ENCODE measurements at places on chromosomes 1 and 21.
A peak's percentile ranks its signal among the peaks of the same experiment; 100 is the strongest.

- DNase-seq: no peak
These were observed 748.9 kb downstream of the PLA2G4A start for GRCh38 chr1:187577610-187578009.

- no peak for DNase-seq
These were observed 24.4 kb downstream of the MRPL39 start for GRCh38 chr21:25582888-25583287.

DNA sequence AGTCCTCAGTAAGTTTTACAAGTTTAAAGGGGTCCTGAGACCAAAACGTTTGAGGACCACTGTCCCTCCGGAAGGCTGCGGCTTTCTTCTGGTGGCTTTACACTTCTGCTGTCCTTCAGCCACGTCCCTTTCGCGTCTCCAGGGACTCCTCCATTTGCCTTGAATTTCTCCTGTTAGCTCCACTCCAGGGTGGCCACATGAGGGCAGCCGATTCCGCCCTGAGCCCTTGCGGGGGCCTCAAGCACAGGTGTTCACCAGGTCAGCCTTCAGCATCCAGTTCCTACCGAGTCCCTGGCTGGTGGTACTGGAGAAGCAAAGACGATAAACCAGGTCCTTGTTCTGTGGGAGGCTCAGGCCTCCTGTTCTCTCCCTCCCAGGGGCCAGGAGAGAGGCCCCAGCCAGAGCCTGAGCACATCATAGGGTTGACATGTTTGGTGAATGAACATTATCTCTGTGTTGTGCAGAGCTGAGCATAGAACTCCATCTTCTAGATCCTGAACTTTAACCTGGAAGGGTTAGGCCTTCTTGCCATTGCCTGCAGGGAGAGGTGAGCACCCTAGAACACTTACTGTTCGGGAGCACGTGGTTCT, 27.4 kb upstream of the COQ8A start:
- no peak for DNase-seq

DNA sequence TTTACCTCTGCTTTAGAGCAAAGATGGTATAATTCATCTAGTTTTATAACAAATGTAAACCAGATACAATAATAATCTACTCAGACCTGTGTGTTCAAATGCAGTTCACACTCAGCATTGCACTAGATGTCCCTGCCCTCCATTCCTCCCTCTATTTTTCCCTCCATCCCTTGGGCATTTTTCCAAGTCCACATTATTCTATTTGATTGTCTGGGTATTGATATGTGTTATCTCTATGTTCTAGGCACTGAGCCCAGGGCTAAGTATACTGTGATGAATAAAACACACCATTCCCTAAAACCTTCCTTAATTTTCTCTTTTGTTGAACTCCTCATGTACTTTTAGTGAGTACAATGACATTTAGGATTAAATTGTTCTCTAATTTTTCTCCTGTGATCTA, 66.2 kb upstream of the HMCN1 start:
- no peak for DNase-seq

GRCh38 chr1:68320349-68320748, 88.0 kb upstream of the WLS start:
- no peak for DNase-seq

DNA sequence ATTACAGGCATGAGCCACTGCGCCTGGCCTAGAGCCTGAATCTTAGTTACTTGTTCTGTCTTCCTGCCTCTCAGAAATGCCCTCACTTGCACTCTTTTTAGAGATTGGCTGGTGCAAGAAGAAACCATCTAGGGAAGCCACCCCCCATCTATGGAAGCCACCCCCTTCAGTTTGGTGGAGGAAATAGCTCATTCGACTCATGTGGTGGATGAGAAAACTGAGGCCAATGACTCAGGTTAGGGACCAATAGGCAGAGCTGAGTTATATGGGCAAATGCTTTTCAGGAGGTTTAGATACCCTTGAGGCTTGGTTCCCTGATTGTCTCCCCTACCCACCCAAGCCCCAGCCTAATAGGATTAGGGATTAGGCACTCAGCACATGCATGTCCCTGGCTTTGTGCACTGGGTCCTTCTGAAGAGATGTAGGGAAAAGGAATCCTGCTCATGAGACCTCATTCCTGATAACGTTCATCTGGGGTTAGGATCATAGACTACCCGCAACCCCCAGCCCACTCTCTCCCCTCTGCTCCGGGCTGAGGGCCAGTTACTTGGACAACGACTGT, 77.1 kb downstream of the PAX7 start:
- DNase-seq: no peak

- no peak for DNase-seq
These were observed 1067.9 kb downstream of the TTLL7 start for GRCh38 chr1:82931006-82931405.

DNA sequence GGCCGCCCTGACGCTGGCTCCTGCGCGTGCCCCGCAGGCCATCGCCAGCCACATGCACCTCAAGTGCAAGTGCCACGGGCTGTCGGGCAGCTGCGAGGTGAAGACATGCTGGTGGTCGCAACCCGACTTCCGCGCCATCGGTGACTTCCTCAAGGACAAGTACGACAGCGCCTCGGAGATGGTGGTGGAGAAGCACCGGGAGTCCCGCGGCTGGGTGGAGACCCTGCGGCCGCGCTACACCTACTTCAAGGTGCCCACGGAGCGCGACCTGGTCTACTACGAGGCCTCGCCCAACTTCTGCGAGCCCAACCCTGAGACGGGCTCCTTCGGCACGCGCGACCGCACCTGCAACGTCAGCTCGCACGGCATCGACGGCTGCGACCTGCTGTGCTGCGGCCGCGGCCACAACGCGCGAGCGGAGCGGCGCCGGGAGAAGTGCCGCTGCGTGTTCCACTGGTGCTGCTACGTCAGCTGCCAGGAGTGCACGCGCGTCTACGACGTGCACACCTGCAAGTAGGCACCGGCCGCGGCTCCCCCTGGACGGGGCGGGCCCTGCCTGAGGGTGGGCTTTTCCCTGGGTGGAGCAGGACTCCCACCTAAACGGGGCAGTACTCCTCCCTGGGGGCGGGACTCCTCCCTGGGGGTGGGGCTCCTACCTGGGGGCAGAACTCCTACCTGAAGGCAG, 23.4 kb upstream of the ARF1 start:
- DNase-seq: no peak

DNA sequence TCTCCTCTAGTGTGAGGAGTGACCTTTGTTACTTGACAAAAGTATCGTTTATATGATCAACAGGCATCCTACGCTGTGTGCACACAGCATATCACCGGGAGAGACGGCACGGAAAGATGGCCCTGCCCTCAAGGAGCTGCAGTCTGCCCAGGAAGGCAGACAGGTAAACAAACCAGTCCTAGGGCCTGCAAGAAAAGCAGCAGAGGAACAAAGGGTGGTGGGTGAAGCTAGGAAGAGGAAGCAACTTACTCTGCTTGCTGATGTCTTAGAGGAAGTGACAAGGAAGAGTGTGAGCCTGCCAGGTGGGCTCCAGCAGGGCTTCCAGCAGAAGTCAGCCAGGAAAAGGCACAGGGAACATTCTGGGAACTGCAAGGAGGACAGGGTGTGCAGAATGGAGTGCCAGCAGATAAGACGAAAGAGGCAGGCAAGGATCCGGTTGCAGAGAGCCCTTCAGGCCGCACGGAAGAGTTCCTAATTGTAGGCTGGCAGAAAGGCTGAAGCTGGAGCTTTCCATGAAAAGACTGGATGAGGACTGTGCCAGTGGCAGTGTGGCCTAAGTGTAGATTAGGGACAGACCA, 106.7 kb downstream of the SLC45A1 start:
- peak; percentile 75 for DNase-seq

DNA sequence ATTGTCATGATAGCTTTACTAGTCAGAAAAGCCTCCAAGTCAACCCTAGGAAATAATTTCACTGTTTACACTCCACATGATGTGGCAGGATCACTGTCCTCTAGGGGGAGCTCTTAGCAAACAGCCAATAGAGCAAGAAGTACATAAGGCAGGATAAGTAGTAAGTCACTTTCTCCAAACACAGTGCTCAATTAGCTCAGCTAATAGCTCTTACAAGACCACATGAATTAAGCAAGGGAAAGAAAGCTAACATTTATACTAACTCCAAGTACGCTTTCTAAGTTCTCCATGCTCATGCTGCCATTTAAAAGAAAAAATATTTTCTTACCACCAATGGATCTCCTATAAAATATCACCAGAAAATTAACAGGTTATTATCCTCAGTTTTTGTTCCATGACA, 66.9 kb upstream of the LRIF1 start:
- peak; percentile 68 for DNase-seq

GRCh38 chr1:210340311-210340710, 11.6 kb downstream of the HHAT start:
- peak; percentile 45 for DNase-seq

- DNase-seq: no peak
These were observed 125.1 kb downstream of the CYYR1 start for GRCh38 chr21:26447932-26448475.

GRCh38 chr1:192615055-192615454, 20.9 kb upstream of the RGS13 start:
- DNase-seq: no peak

GRCh38 chr1:16226490-16227179, 10.3 kb downstream of the CPLANE2 start:
- no peak for DNase-seq

DNA sequence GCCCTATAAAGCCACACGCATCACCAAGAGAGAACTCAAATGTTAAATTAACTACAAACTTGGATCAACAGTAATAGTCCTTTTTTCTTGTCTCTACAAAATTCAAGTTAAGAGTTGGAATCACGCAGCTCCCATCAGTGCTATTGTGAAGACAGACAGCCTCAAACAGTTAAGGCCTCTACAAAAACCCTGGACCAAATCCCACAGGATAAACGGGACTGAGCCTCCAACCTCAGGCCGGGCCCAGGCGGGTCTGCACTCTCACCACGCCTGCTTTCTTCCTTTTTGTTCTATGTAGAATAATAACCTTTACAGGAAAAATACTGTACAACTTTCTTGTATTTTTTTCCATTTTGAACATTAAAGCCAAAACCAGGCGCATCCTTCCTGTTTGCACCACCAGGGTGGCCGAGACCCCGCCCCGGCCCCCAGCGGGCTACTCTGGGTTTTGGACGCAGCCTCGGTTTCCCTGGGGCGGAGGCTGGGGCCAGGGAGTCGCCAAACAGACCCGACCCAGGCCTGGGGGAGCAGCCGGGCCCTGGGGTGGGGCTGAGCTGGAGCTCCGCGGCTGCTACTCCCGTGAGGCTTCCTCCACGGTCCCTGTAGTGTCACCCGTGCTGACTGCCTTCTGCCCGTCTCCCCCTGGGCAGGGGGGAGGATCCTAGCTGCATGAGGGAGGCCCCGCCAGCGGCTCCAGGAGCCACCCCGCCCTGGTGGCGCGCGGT, 158.4 kb downstream of the CASZ1 start:
- no peak for DNase-seq

DNA sequence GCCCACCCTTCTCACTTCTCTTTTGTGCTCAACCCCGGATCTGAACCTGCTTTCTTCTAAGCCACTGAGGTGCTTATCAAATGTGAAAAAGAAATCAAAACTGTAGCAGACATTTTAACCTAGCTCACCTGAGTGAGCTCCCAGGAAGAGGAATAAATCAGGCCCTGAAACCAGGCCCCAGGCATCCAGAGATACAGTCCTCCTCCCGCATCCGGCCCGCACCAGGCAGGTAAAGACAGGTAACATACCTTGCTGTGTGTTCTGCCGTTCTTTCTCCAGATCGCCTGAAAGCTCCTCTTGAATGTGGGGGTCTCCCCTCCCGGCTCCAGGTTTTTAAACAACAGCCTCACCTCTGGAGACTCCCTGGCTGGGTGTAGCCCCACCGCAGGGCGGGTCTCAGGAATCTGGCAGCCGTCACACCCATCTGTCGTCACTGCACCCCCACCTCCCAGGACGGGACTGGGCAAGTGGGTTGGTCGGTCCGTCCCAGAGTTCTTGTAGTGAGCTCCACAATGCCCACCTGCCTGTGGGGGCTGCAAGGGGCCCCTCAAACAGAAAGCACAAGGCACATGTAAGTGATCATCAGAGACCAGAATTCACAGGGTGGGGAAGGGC, at the start of gene LAMB3:
TSS of gene LAMB3 (minus strand) at position 305 of the 615 bp plus-strand sequence. CDS start 1,481 bp downstream, outside the sequence.
- no peak for DNase-seq

- DNase-seq: no peak
These were observed 155.8 kb downstream of the TRIM33 start for GRCh38 chr1:114355240-114355639.

DNA sequence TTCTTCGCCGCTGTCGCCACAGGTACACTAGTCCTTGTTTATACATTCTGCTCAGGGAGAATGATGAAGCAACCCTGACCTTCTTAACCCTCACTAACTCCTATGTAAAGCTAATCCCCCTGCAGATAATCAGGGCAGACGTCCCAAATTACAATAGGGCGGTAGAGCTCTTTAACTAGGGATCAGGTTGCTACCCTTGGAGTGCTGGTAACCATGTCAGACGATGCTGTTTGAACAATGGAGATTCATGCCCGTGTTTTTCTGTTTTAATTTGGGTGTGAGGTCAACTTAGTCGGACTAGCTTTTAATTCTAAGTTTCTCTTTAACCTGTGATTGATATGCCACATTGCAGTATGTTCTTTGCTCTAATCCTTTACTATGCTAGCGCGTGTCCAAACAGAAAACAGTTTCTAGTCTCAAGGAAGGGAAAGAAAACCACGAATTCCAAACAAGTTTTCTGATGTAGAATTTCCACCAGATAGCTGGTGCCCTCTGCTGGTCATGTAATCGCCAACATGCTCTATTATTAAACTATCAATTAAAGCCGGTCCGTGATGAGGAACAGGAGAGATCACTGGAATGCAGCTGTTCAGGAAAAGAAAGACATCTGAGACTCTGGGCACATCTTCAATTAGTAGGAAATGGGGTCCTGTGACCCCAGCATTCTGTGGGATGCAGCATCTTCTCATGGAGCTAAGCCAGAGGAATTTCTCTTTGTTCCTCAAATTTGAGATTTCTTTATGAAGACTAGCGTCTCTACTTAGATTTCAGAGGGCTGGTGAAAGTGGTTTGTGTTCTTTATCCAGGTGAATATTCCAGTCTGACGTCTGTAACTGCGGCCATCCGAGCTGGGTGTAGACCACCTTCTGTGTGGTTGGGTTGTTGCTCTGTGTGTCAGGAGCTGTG, 18.3 kb upstream of the VAMP3 start:
- DNase-seq: peak; percentile 72

DNA sequence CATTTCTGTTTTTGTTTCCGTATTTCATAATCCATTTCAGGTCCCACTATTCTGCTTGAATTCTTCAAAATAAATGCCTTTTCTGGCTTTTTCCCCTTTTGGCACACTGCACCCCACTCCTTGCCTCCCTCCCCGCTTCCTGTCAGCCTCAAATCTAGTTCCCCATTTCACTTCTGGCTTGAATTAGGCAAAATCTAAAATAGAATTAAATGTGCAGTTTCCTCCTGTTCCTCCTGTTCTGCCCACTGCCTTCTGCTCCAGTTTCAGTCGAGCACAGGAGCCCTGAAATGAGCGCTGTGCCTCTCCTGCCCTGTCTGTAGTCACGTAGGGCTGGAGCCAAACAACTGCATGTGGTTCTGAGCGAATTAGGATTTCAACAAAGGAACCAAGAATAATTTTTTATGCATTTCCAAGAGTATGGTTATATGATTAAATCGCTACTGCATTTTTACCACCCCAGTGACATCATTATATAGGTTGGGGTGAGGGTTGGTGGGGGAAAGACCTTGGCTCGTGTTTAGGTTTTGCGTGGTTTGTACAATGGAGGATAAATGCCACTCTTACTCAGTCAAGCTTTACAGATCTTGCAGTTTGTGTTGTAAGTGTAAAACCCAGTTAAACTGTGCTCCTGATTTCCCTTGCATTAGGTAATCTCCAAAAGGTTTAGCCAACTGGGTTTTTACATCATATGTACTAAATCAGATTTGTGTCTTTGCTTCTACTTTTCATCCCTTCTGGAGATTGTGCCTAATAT, 114.9 kb downstream of the VPS13D start:
- peak; percentile 91 for DNase-seq
